ENCODE measurements at places on chromosomes 1 and 21. TPM values are rescaled to one million over a fixed set of nuclear protein-coding genes. Genes with fewer than 3 reads are reported as not detected.
A peak's percentile ranks its signal among the peaks of the same experiment; 100 is the strongest.

Gene ERG
- not detected for total RNA-seq

- no peak for DNase-seq
Observed at GRCh38 chr1:8751984-8752383, 65.5 kb downstream of the RERE start.

Gene EPHB2
- total RNA-seq = 58.2 TPM

- DNase-seq = no peak
Observed at GRCh38 chr1:4734219-4734618, 79.8 kb downstream of the AJAP1 start.

DNA sequence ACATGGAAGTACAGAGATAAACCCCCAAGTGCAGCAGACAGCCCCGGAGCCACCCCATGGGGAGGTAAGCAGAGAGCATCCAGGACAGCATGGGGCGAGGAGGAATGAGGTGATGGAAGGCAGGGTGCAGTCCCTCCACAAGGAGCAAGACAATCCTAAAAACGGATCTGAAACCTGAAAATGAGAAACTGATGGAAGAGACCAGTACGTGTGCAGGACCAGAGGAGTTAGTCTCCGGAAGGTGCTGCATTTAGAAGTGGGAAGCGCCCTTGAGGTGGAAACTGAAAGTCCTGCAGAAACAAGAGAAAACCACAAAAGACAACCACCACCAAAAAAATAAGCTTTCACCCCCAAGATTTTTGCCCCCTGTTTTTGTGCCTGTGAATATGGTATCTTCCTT lies 17.4 kb upstream of the DDOST start:
- no peak for DNase-seq

Gene BARHL2
- total RNA-seq = not detected

GRCh38 chr1:43512681-43513080 lies 18.0 kb upstream of the PTPRF start:
- no peak for DNase-seq

Gene AIM2
- total RNA-seq = 0.53 TPM

Gene FCRL4
- total RNA-seq = not detected

Gene PRDM15
- 3.9 TPM for total RNA-seq

DNA sequence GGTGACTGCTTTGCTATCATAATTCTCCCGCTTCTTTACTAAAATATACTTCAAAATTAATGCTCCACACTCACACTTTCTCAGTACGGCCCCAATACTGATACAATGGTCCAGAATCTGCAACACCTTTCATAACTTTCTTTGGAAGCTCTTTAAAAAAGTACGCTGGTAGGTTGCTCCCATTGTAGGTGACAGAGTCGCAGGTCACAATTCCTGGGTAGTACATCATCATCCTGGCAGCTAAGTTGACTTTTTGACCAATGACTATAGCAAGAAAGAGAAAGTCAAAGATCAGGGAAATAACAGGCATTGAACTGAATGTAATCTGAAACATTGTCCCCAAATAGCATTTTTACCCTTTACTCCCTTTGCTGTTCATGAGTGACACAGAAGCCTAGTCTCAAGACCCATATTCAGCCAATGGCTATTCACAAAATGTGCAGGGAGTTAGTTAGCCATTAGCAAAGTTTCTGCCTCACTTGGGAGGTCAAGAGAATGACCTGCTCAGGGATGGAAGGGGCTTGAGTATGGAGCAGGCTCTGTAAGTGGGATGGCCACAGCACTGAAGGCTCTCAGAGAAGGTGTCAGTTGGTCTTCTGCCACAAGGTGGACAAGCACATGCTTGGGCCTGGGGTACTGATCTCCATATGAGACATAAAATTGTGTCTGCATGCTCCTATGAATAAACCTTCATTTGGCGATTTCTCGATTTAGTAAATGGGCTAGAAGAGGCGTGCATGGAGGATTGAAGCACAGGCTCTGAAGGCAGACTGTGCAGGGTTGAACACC lies 35.4 kb downstream of the ADCY10 start:
- no peak for DNase-seq

GRCh38 chr21:14366998-14367397 lies 15.9 kb downstream of the HSPA13 start:
- DNase-seq = no peak

Gene BRINP3
- total RNA-seq = 6.3 TPM

DNA sequence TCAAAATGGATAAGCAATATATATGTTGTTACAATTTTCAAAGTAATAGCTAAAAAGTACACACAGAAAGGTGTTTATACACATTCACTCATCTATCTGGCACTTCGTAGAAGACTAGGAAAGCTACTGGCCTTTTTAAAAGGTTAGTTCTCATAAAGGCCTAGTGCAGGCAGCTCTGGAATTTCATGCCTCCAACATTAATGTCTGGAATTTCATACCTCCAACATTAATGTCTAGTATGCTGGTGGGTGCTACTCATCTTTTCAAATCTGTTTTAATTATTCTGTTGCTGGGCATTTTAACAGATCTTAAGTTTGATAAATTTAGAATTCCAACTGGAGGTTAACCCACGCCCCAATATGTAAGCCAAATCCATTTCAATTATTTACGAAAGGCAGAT lies 124.2 kb downstream of the AKT3 start:
- DNase-seq = no peak

- DNase-seq = no peak
Observed at GRCh38 chr1:212520746-212521145, 87.8 kb upstream of the ATF3 start.

Gene ICOSLG
- total RNA-seq = 0.14 TPM

GRCh38 chr21:34080710-34081109 lies 7.3 kb downstream of the MRPS6 start:
- DNase-seq = no peak

DNA sequence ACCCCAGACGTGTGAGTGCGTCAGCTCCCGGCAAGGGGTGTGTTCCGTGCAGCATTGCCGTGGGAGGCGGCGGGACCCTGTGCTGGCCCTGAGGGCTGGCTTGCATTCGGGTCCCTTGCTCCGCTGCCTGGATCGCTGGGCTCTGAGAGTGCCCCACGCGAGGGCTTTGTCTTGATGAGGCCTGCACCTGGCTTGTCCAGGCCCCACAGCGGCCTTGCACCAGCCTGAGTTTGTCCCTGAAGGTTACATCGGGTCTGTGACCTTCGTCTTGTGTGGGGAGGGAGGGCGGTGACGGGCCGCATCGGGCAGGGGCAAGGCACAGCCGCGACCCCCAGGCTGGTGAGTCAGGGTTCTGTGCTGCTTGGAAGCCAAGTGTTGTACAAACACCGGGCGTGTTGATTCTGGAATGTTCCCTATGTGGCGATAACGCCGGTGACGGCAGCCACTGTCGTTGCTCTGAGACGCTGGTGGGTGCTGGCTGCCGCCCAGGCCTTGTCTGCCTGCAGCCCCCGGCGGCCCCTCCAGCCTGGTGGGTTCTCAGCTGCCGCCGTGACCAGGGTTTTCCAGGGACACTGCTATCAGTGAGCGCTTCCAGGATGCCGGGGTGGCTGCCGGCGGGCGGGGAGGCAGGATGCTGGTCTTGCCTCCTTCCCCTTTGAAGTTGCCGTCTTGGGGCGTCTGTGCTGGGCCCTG lies 42.9 kb downstream of the SLX9 start:
- DNase-seq = peak; percentile 92

GRCh38 chr1:216523449-216524190 lies 100.4 kb upstream of the USH2A start:
- no peak for DNase-seq

Gene RGS13
- 1.4 TPM for total RNA-seq

Gene CD1C
- total RNA-seq = not detected

DNA sequence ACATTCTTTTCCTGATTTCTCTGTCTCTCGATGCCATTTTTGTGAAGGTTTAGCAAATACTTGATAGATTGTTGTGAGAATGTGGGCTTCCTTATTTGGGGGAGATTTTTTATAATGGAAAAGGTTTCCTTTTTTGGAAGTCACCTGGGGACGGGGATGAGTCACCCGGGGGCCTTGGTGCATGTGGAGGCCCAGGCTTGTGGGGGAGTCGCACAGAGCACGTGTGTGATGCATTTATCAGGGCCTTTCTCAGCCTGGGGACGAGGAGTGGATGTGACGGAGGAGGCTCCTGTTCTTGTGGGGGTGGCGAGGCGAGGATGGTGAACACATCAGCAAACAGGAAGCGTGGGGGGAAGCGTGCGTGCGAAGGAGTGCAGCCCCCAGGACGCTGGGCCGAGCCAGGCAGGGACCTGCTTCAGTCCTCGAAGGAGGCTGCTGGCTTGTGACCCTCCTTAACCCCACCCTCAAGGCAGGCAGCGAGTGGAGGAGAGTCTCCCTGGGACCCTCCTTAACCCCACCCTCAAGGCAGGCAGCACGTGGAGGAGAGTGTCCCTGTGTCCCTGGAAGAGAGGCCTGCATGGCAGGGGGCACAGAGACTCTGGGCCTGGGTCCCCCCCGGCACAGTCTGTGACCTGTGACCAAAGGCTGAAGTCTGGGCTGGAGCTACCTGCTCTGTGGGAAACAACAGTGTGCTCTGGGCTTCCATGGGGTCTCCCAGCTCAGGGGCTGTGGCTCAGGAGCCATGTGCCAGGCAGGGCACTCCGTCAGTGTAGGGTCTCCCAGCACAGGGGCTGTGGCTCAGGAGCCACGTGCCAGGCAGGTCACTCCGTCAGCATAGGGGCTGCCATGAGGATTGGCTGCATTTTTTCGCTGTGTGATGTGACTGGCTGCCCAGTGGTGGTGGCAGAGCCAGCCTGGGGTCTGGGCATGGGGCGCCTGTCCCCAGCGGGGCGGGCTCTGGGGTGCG lies 57.2 kb downstream of the AGPAT3 start:
- DNase-seq = no peak

DNA sequence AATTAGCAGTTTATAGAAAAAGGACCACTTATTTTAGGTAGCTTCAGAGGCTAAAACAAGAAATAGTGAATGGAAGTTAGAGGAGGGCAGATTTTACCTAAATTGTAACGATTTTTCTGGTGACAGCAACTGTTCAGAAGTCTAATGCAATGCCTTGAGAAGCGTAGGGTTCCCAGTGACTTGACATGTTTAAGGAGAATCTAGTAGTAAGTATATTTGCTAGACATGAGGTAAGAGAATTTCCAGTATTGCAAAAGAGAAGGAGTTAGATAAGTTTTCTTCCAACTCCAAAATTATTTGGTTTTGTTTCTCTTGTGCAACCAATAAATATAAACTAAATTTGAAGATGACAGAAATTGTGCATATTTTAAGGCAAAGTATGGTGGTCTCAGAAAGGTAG lies 140.0 kb downstream of the SMYD3 start:
- DNase-seq = no peak

GRCh38 chr1:115052454-115053083 lies 22.9 kb downstream of the TSHB start:
- peak; percentile 76 for DNase-seq

Gene MIXL1
- total RNA-seq = 3.7 TPM

GRCh38 chr1:33182401-33182841 lies 578 bp upstream of the TRIM62 start:
- DNase-seq = peak; percentile 75

DNA sequence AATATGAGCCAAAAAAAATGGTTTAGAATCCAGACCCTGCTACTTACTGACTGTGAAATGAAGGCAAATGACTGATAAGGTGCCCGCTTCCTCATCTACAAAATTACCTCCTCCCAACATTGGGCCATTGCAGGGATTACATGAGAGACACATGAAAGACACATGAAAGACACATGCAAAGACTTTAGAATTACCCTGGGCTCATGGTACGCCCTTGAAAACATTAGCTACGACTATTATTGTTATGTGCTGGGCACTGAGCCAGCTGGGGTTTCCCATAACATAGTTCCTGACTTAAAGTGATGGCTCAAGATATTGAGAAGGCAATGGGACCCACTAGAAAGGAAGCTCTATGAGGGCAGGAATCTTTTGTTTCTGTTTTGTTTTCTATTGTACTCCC lies 43.7 kb upstream of the KANK4 start:
- no peak for DNase-seq

GRCh38 chr1:241640867-241641622 lies 876 bp upstream of the CHML start:
- DNase-seq = no peak

GRCh38 chr1:111776391-111776790 lies 20.7 kb downstream of the DDX20 start:
- peak; percentile 61 for DNase-seq

GRCh38 chr1:117793413-117793812 lies 136.0 kb downstream of the GDAP2 start:
- no peak for DNase-seq

GRCh38 chr1:103283841-103284669 lies 175.7 kb upstream of the COL11A1 start:
- DNase-seq = no peak

Gene DMBX1
- total RNA-seq = not detected

Gene UTS2
- total RNA-seq = not detected

- no peak for DNase-seq
Observed at GRCh38 chr1:167482184-167482583, 36.1 kb downstream of the CD247 start.

DNA sequence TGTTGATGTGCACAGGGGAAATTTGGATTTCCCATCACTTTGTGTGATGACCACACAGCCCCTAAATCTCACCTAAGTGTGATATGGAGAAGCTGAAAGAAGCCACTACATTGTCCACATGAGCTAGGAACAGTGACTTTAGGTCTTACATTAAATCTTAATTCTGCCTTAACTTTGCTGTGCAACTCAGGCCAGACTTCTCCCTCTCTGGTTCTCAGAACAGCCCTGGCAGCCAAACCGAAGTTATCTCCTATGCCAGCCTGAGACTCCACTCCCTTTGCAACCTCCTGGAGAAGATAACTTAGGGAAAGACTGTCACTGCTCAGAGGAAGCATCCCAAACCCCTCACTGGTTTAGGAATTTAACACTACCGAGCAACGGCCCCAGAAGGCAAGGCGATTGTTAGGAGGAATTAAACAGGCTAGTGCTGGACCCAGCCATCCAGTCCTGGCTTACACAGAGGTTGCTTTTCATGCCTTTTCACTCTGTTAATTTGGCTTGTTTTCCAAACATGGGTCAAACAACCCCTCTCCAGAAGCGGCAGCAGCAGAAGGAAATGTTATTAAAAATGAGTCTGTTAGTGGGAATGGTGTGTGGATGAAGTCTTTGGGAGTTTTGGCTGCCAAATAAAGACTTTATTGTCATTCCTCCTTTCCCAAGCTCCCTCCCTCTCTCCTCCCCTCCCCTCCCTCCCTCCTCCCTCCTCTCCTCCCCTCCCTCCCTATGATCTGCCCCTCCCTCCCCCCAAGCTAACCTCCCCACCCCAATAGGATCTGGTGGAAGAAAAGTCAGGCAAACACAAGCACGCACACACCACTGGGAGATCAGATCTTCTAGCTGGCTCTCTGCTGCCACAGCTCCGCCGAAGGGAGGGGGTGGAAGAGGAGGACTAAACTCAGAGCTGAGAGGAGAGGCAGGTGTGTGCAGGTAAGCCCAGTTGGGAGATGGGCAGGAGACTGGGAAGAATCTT lies at the start of gene PRELP:
Gene PRELP (plus strand): TSS at position 795 of the 970 bp plus-strand sequence. CDS start 7,379 bp downstream, outside the sequence.
- DNase-seq = peak; percentile 60

GRCh38 chr1:175152006-175152652 lies 40.4 kb downstream of the KIAA0040 start:
- DNase-seq = peak; percentile 51

Gene PDE9A
- 9.3 TPM for total RNA-seq

Gene TMEM200B
- total RNA-seq = 17.6 TPM

GRCh38 chr1:21937372-21938121 lies 437 bp upstream of the HSPG2 start:
- peak; percentile 94 for DNase-seq

Gene CCDC27
- 0.09 TPM for total RNA-seq

Gene LCE1C
- total RNA-seq = not detected

GRCh38 chr1:53060579-53060978 lies 1.4 kb upstream of the PODN start:
- DNase-seq = peak; percentile 69
